NCI-H2171 (cell line): ENCODE measurements at places on chromosomes 11 and 22.

- DNase-seq, result no peak
These were observed 126.2 kb downstream of the BCR start for GRCh38 chr22:23306438-23306921.

DNA sequence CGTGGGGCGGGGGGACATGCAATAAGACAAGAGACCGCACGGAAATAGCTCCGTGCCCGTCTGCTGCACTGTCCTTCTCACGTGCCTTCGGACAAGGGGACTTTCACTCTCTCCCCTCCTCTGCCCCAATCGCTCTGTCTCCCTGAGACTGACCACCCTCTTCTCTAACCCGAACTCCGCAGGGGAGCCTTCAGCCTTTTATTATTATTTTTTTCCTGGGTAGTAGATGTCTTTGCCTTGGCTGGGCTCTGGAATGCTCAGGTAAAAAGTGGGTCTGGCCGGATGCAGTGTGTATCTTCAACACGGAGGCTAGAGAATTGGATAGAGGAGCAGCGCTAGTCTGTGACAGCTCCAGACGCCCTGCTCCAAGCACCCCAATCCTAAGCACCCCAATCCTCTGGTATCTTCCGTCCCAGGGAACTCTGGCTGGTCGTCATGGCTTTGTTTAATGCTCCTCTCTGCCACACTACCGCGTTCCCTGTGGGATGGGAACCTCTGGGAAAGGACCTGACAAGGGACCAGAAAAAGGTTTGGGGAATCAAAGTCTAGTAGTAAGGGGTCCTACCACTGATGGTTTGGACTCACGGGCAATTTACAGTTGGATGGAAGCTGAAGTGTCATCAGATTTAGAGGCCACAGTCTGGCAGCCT is 25.1 kb upstream of the ROBO3 start:
- no peak for DNase-seq

- DNase-seq, result no peak
These were observed 32.4 kb downstream of the EIF3F start for GRCh38 chr11:8019314-8020243.

- DNase-seq, result no peak
These were observed 87.7 kb upstream of the AKIP1 start for GRCh38 chr11:8823174-8823742.

GRCh38 chr22:48900626-48901025 is 927.0 kb downstream of the BRD1 start:
- DNase-seq, result no peak

DNA sequence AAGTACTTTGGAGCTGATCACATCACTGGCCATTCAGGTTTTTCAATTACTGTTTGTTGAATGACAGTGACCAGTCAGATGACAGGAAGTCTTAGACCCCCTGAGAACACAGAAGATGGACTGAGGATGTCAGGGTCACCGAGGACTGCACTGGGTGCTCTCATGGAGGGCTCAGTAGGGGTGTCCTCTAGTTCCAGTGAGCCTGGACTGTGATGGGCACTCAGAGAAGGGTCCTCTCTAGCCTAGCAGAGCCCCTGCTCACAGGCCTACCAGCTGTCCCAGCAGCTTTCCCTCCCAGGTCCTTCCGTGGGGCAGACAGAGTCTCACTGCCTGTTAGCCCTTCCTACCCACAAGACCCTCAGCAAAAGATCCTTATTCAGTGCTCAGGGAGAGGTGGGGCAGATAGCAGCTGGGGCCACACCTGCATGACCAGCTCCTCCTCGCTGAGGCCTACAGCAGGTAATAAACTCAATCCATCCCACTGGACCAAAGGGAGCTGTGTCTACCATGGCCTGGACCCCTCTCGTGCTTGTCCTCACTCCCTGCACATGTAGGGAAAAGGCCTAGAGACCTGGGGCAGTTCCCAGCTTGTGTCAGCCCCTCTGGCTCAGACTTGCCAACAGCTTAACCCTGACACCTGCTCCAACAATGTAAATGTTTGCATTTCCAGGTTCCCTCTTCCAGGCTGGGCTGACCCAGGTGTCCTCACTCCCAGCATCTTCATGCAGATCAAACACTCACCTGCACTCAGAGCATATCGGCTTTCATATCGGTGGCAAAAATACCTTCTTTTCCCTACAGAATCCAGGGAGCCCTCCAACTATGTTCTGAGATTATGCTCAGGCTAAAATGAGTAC is 25.2 kb upstream of the VPREB1 start:
- no peak for DNase-seq

- no peak for DNase-seq
These were observed 49.5 kb upstream of the CLNS1A start for GRCh38 chr11:77687088-77687487.

GRCh38 chr11:66688561-66689534 is 11.2 kb upstream of the RBM4B start:
- no peak for DNase-seq

DNA sequence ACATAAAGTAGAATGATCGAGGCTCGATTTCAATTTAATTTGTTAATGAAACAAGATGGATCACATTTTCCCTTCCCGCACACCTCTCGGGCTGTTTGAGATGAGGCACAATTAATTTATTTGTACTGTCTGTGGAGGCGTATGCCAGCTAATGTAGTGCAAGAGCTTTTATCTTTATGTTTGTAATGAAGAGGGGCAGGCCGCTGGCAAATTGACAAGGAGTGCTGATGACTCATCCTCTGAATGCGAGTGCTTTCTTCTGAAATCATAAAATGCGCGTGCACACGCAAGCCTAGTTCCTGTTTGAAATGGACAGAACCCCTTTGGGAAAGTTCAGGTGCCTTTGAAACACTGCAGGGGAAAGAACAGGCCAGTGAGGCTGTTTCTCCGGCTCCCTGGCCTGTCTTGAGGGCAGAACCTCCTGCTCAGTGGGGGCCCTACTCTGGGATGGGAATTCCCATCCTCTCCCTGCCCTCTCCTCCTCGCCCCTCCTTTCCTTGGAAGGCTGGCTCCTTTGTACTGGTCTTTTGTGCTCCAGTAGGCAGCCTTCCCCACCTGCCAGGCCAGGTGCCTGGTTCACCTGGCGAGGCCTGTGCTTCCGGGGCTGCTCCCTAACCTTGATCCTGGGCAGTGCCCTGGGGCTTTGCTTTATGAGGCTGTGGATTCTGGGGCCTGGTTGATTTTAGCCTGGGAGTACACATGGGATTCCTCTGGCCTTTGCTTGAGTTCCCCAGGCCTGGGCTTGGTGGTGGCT is 50.3 kb downstream of the TEAD1 start:
- no peak for DNase-seq

DNA sequence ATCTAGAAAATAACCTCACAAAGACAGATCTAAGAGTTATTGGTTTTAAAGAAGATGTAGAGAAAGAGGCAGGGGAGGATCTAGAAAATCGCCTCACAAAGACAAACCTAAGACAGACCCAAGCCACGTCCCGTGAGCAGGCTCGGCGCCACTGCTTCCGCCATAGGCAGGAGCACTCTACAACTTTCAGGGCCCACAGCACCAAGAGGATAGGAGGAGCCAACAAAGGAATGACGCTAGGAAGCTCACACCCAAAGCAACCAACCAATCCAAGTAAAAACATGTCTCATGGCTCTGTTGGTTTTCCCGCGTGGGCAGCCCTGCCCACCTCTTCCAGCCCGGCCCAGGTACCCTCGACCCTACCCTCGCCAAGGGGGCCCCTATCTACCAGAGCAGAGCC is 4167.4 kb upstream of the OR11H1 start:
- no peak for DNase-seq

- DNase-seq, result no peak
These were observed 37.8 kb downstream of the TBC1D22A start for GRCh38 chr22:46800102-46800857.

- DNase-seq, result no peak
These were observed 124.5 kb downstream of the COMMD9 start for GRCh38 chr11:36164506-36165250.

- DNase-seq, result no peak
These were observed 1.8 kb downstream of the BCL9L start for GRCh38 chr11:118923721-118924587.

GRCh38 chr22:38452373-38453065 is 2.5 kb downstream of the KCNJ4 start:
- peak; percentile 83 for DNase-seq

DNA sequence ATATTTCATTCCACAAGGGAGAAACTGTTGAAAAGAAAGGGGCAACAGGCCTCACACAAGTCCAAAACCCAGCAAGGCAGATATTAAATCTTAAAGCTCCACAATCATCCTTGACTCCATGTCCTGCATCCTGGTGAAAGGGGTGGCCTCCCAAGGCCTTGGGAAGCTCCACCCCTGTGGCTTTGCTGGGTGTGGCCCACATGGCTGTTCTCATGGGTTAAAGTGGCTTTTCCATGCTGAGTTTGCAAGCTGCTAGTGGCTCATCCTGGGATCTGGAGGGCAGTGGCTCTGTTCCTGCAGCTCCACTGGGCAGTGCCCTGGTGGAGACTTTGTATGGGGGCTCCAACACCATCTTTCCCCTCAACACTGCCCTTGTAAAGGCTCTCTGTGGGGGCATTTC is 106.4 kb downstream of the CTNND1 start:
- DNase-seq, result no peak

- DNase-seq, result no peak
These were observed 149.3 kb upstream of the DDI1 start for GRCh38 chr11:103887001-103887658.

GRCh38 chr11:3161720-3162409 is 3.2 kb downstream of the OSBPL5 start:
- DNase-seq, result no peak

- no peak for DNase-seq
These were observed 9.4 kb upstream of the NAV2 start for GRCh38 chr11:19703211-19703610.

GRCh38 chr11:98979205-98979604 is 41.5 kb upstream of the CNTN5 start:
- no peak for DNase-seq

DNA sequence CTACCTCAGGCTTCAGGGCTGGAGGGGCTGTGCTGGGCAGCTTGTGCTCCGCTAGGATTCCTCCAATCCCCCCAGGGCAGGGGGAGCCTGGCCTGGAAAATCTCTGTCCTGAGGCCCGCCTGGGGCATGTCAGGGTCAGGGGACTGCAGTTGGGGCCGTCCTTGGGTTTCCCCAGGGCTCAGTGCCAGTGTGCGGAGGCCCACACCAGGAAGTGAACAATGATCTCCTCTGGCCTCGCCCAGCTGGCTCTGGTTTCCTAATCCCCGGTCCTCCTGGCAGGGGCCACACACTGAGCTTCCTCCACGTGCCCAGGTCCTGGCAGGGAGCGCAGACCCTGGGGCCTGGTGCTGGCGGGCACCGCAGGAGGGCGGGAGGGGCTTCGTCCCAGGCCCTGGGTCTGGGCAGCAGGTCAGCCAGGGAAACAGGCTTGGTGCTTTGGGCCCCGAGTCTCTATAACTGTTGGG is 1.4 kb upstream of the MUC2 start:
- no peak for DNase-seq

GRCh38 chr22:33116841-33117547 is 58.8 kb upstream of the SYN3 start:
- no peak for DNase-seq

GRCh38 chr11:60528465-60528864 is 13.3 kb downstream of the MS4A13 start:
- DNase-seq, result no peak

GRCh38 chr11:89321401-89321800 is 143.7 kb downstream of the TYR start:
- no peak for DNase-seq

DNA sequence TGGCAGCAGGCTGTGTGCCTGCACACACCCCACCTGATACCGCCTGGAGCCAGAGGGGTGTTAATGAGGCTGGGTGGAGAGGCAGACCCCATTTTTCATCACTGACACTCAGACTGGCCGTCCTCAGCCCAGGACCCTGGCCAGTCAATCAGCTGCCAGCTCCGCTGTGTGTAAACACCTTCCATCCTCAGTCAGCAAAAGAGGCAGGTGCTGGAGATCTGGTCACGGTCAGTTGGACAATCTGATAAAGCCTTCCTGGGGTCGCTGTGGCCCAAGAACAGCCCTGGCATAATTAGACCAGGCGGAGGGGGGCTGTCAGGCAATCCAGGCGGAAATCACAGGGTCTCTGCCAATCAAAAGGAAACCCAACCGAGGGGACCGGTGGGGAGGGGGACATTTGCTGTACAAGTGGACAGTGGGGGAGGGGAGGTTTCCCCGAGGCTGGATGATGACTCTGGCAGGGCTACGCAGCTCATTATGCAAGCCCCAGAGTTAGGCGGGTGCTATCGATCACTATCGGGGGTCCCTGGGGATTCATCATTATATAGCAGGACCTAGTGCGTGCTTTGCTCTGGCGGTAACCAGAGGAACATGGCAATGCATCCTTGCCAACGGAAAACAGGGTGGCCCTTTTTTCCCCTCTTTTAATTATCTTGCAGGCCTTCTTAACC is 72.9 kb downstream of the ABTB2 start:
- DNase-seq, result no peak

GRCh38 chr11:128840783-128841182 is 26.3 kb downstream of the KCNJ1 start:
- no peak for DNase-seq

- DNase-seq, result peak; percentile 77
These were observed 43.1 kb upstream of the PPARA start for GRCh38 chr22:46107089-46107664.

- no peak for DNase-seq
These were observed 5.8 kb upstream of the UBQLNL start for GRCh38 chr11:5522308-5522707.

GRCh38 chr11:66068154-66068821 is 1.8 kb upstream of the PACS1 start:
- peak; percentile 44 for DNase-seq

- DNase-seq, result no peak
These were observed 11.6 kb downstream of the LMNTD2 start for GRCh38 chr11:548700-549603.

DNA sequence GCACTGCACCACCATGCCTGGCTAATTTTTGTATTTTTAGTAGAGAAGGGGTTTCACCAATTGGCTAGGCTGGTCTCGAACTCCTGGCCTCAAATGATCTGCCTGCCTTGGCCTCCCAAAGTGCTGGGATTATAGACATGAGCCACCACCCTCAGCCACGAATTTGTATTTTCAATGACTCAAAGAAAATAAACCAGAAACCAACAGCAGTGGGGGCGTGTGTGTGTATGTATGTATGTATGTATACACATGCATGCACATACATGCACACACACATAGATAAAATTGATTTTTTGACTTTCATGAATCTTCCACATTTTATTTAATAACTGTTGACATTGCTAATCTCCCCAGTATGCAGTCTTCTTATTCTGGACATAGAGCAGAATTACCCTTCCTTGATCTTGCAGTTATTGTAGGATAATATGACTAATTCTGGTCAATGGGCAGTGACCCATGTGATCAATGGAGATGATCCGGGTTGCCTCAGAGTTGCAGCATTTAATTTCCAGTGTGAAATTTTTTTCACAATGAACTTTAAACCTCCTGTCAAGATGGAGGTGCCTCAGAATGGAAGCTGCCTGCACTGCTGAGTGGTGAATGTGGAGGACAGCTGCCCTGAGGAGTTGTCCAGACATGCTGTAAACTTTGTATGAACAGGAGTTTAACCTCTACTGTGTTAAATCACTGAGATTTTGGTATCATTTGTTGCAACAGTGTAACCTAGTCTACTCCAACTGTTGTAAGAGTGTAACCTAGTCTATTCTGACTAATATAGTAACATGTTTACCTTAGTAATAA is 12.8 kb upstream of the PTPN5 start:
- no peak for DNase-seq
